SK-N-DZ (cell line): ENCODE measurements at places on chromosomes 4 and X.
A peak's percentile ranks its signal among the peaks of the same experiment; 100 is the strongest.

GRCh38 chr4:45692131-45692735 lies 431.6 kb downstream of the GABRG1 start:
- DNase-seq: no peak

- DNase-seq: peak; percentile 92
These were observed 55.9 kb upstream of the LEF1 start for GRCh38 chr4:108224611-108225053.

- DNase-seq: no peak
These were observed 39.7 kb upstream of the DCLK2 start for GRCh38 chr4:150038335-150039076.

GRCh38 chrX:53256446-53257041 lies 24.8 kb downstream of the IQSEC2 start:
- peak; percentile 13 for DNase-seq

DNA sequence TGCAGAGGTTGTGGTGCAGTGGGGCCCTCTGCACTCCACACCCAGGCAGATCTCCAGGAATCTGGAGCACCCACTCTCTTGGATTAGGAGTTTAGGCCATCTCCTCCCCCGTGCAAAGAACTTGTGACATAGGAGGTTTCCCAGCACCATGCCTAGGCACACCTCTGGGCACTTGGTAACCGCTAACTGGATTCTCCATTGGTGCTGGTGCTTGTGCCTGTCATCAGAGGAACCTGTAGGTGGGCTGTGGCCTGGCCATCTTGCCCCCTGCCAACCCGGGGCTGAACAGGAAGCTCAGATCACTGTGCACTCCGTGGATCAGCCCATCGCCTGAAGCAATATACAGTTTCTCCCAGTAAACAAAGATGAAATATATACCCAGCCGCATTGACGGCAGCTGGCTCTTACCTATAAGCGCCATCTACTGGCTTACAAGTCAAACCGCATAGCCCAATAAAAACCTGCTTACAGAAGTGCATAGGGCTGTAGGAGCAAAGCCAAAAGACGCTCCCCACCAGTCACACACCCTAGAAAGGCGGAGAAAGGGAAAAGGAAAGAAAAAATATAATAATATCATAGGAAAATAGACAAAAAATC lies 19.1 kb upstream of the TEX13B start:
- DNase-seq: peak; percentile 12

GRCh38 chr4:3809451-3810110 lies 43.4 kb downstream of the ADRA2C start:
- DNase-seq: no peak

DNA sequence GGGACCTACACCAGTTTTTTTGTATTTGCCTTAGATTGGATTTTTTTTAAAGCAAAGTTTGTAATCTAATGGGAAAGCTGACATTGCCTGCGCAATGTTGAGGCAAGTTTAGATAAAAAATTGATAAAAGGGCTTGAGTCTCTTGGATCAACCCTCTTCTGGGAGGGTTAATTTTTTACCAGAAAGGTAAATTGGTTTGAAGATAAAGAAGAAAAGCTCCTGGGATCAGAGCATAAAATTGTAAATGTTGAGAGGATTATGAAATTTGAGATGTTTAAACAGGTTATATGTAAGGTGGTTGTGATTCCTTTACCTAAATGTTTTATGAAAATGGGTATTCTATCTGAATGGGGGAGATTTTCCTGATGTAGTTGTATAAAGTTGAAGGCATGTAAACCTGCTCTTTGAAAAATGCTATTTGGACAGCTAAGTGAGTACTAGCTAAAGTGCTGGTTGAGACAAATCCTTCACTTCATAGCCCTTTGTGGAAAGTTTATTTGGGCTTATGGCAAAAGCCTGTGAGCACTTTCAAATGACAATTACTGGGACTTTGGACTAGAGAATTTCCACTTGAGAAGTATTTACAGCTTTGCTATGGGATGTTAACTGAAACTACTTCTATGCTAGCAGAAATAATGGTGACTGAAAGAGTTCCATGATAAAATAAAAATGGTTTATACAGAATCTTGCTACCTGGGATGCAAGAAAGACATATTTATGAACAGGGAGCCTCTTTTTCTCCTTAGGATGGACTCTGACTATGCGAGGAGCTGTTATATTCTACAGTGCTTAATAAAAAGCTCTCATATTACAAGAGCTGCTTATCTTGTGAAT lies 56.2 kb downstream of the UGT2B10 start:
- DNase-seq: no peak

- no peak for DNase-seq
These were observed 48.3 kb downstream of the AMELX start for GRCh38 chrX:11341274-11342201.
